ENCODE measurements at places on chromosomes 11 and 22. TPM values are rescaled to one million over a fixed set of nuclear protein-coding genes. Genes with fewer than 3 reads are reported as not detected.

- H3K4me3 ChIP-seq = no peak overlapping the region
- no peaks in the 10 kb centered on the region for H3K4me1 ChIP-seq
- no peaks in the 10 kb centered on the region for H3K36me3 ChIP-seq
- no peak for DNase-seq
- no peaks in the 10 kb centered on the region for H3K27me3 ChIP-seq
These were observed 27.9 kb downstream of the PARVB start for GRCh38 chr22:44051961-44052360.

- H3K4me1 ChIP-seq = peaks cover 7% of the 10 kb centered on the region
- no peaks in the 10 kb centered on the region for H3K36me3 ChIP-seq
- H3K4me3 ChIP-seq = no peak overlapping the region
- no peak overlapping the region for H3K27ac ChIP-seq
These were observed 10.8 kb upstream of the CRKL start for GRCh38 chr22:20906387-20906767.

DNA sequence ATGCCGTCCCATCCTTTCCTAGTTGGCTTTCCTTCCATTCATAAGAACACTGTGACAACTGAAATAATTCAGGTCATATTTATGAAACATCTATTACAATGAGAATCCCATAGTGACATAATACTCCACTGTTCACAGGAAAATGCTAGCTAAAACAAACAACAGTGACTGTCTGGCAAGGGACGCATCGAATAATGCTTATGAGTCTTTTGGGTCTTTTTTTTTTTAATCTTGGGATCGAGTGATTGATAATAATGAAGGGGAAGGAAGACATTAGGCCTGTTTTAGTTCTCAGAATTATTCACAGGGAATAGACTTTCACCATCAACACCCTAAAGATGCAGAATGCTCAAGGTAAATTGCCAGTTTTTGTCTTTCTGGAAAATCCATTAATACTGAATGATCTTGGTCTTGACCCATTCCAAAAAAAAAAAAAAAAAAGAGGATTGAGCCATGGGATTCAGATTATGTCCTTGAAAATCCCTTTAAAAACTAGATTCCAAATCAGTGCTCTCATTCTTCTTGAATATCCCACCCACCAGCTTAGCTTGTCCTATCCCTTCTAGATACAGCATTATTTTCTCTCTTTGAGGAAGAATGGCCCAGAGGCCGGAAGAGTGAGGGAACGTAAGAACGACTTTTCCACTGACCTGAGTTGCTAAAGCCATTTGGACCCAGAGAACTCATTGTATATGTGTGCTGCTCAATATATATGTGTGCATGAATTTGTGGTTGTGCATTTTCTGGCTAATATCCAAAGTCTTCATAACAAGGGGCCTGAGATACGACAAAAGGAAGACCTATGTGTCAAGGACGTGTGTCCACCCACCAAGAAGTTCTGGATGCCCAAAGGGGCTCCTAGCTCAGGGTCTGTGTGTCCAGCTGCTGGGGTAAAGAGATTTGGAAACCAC is 35.2 kb upstream of the CREB3L1 start:
- no peaks in the 10 kb centered on the region for H3K27me3 ChIP-seq
- peaks cover 64% of the 10 kb centered on the region for H3K4me1 ChIP-seq
- no peak for DNase-seq
- H3K36me3 ChIP-seq = no peaks in the 10 kb centered on the region
- H3K27ac ChIP-seq = peak overlapping the region; percentile 83
- H3K4me3 ChIP-seq = peak overlapping the region; percentile 79

DNA sequence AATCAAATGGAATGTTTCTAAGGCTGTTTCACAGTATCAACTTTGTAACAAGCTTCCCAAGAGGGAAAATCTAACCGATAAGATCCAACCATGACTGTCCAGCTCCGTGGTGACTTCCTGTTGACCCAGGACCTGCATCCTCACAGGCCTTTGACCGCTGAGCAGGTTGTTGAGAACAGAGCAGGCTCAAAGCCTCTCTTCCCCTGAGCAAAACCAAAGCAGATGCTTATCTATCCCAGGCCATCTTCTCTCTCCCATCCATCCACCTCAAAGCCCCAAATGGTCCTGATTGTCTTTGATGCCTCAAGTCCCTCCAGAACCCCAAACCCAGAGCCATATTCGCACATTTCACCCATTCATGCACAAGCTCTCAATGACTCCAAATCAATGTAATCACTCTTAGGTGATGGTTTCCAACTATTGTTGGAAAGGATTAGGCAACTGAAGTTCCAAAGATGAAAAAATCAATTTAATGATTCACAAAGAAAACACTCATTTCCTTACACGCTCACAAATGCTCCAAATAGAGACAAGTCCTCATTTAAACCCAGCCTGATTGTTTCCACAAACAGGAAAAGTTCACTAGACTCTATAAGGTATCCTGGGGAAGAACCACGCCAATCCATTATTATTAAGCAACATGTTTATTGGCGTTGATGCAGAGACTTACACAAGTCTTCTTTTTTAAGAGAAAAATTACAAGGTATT is 48.7 kb downstream of the C11orf58 start:
- peak overlapping the region; percentile 37 for H3K27ac ChIP-seq
- H3K4me3 ChIP-seq = no peak overlapping the region
- DNase-seq = no peak
- peaks cover 54% of the 10 kb centered on the region for H3K4me1 ChIP-seq
- no peaks in the 10 kb centered on the region for H3K27me3 ChIP-seq

GRCh38 chr11:131964698-131965483 is 594.5 kb downstream of the NTM start:
- H3K36me3 ChIP-seq = no peaks in the 10 kb centered on the region
- H3K4me1 ChIP-seq = no peaks in the 10 kb centered on the region
- H3K27me3 ChIP-seq = no peaks in the 10 kb centered on the region
- no peak overlapping the region for H3K4me3 ChIP-seq
- H3K27ac ChIP-seq = no peak overlapping the region
- DNase-seq = no peak

DNA sequence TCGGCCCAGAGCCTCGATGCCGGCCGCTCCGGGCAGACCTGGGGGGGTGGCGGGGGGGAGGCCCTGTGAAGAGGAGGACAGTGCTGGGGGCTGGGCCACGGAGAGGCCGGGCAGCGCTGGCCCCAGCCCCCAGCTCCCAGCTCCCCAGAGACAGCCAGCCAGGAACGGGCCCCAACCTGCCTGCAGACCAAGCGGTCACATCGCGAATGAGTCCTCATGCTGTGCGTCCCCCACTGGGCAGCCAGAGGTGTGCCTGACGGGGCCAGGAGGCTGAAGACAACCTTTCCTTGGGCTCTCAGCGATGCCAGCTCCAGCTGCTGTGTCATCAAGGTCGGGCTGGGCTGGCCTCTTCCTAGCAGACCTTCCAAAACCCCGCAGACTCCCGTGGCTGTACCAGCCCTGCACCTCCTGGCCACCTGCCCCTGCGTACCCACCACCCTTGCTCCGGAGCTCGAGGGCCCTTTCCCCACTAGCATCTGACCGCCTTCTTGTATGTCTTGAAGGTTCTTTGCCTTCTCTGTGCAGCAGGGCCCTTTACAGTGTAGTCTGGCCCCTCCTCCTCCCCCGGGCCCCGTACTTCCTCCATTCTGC is 88.4 kb downstream of the CDKN1C start:
- DNase-seq = no peak
- no peak overlapping the region for H3K27ac ChIP-seq
- H3K4me3 ChIP-seq = no peak overlapping the region
- H3K4me1 ChIP-seq = no peaks in the 10 kb centered on the region

DNA sequence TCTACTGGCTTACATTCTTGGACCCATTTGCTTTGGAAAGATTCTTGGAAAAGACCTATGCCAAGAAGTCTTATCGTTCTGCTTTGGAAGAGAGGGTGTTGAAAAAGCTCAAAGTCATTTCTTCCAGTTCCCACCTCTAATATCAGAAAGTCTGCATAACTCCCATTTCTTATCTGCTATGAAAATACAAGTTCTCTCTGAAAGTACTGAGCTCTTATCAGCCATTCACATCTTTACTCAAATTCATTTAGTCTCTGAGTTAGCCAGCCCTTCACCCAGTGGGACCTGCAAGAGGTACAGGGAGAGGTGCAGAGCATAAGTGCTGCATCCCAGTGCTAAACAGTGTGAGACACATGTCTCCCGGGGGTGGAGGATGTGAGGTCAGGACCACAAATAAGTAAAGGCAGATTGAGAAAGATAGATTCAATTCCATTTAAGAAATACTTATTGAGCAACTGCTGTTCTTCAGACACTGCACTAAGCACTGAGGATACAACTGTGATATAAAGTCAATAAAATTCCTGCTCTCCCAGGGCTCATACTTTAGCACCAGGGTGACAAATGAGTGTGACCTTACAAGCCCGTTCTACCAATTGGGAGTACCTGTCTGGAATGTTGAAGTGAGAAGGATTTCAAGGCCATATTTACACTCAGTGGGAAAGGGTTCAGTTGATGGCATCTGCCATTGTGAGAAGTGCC is 76.7 kb downstream of the PISD start:
- peaks cover 16% of the 10 kb centered on the region for H3K36me3 ChIP-seq
- H3K27ac ChIP-seq = no peak overlapping the region
- DNase-seq = no peak
- no peaks in the 10 kb centered on the region for H3K4me1 ChIP-seq
- H3K27me3 ChIP-seq = no peaks in the 10 kb centered on the region

DNA sequence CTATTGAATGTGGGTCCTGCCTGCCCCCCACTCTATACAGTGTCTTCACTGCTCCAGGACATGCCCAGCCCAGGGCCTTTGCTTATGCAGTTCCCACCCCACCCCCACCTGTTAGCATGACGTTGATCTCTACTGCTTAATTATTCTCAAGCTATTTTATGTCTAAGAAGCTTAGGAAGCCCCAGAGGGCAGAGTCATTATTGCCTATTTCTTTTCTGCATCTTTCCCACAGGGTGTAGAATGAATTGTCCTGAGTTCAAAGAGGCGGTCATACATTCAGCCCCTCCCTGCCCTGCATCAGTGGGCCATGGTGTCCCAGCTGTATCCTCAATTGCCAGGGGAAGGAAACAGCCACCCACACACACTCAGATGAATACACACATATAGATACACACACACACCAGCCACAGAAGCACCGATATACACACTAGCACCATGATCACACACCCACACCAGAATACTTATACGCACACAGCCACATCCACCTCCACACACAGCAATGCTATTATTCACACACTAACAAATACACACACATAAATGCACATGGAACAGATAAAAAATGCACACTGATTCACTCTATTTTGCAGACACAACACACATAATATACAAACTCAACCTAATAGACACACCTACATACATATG is 1.5 kb downstream of the PDE2A start:
- H3K4me3 ChIP-seq = no peak overlapping the region
- no peak overlapping the region for H3K27ac ChIP-seq
- H3K36me3 ChIP-seq = no peaks in the 10 kb centered on the region
- no peak for DNase-seq
- H3K27me3 ChIP-seq = peaks cover 46% of the 10 kb centered on the region

DNA sequence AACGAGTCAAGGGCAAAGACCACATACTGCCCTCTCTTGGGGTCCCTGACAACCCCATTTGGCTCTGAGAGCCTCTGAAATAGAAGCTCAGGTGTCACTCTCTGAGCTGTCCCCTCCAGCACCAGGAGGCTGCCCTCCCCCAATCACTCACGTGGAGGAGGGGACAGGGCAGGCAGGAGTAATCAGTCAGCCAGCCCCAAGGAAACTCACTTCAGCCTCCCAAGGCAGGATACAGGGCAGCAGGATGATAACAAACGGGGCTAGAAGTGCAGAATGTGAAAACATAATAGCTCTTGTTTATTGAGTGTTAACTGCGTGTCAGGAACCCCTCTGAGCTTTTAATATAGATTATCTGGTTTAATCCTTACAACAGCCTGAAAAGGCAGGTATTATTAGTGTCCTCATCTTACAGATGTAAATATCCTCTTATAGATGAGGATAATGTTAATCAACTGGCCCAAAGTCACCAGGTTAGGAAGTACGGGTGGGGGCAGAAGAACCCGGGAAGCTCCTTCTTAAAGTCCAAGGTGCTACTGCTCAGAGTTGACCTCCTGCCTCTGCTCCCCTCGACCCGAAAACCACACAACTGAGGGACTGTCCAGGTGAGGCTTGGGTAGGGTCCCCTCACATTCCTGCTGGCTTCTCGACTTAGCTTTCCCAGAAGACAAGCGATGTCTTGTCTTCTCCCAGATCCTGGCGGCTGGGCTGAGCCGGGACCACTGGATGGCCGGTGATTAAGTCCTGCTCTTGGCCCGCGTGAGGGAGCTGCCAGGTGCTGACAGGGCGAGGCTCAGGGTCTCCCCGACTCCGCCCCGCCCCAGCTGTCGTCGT is 2.7 kb downstream of the CHRM4 start:
- peak overlapping the region; percentile 59 for H3K4me3 ChIP-seq
- no peak overlapping the region for H3K27ac ChIP-seq
- peaks cover 13% of the 10 kb centered on the region for H3K4me1 ChIP-seq
- no peak for DNase-seq

- peaks cover 26% of the 10 kb centered on the region for H3K4me1 ChIP-seq
- H3K36me3 ChIP-seq = peaks cover 12% of the 10 kb centered on the region
- DNase-seq = no peak
- H3K4me3 ChIP-seq = no peak overlapping the region
- no peaks in the 10 kb centered on the region for H3K27me3 ChIP-seq
These were observed 6.2 kb downstream of the ZDHHC8 start for GRCh38 chr22:20137671-20138416.

GRCh38 chr11:560305-561147 is at the start of the genes LMNTD2 and RASSF7:
LMNTD2 (minus strand) TSS chr11:560738; CDS start chr11:560716, 22 bp downstream.
RASSF7 (plus strand) TSS chr11:560970; CDS start chr11:561769, 799 bp downstream.
- peak within 1 kb of the TSS; percentile 97 for H3K27ac ChIP-seq
- H3K4me1 ChIP-seq = peaks cover 23% of the 10 kb centered on the region
- H3K27me3 ChIP-seq = no peaks in the 10 kb centered on the region
- peak within 1 kb of the TSS; percentile 92 for H3K4me3 ChIP-seq

- H3K4me3 ChIP-seq = no peak overlapping the region
- no peak overlapping the region for H3K27ac ChIP-seq
- DNase-seq = no peak
- no peaks in the 10 kb centered on the region for H3K27me3 ChIP-seq
- H3K4me1 ChIP-seq = peaks cover 18% of the 10 kb centered on the region
- H3K36me3 ChIP-seq = no peaks in the 10 kb centered on the region
These were observed 42.1 kb downstream of the SLC1A2 start for GRCh38 chr11:35377262-35377661.

GRCh38 chr11:115363921-115364320 is 140.3 kb downstream of the CADM1 start:
- no peak for DNase-seq
- H3K4me1 ChIP-seq = no peaks in the 10 kb centered on the region
- no peak overlapping the region for H3K4me3 ChIP-seq
- H3K27ac ChIP-seq = no peak overlapping the region

GRCh38 chr11:13421561-13421960 is 41.5 kb downstream of the BTBD10 start:
- H3K27me3 ChIP-seq = no peaks in the 10 kb centered on the region
- no peak for DNase-seq
- no peaks in the 10 kb centered on the region for H3K4me1 ChIP-seq
- H3K36me3 ChIP-seq = no peaks in the 10 kb centered on the region
- no peak overlapping the region for H3K27ac ChIP-seq
- H3K4me3 ChIP-seq = no peak overlapping the region

GRCh38 chr22:37239336-37240239 is 4.5 kb downstream of the RAC2 start:
- DNase-seq = no peak
- no peaks in the 10 kb centered on the region for H3K27me3 ChIP-seq
- peaks cover 33% of the 10 kb centered on the region for H3K4me1 ChIP-seq

C1QTNF5 gene
- not detected for total RNA-seq

TP53I11 gene
- 46.9 TPM for total RNA-seq

IGLL1 gene
- not detected for total RNA-seq

TCN1 gene
- 1.7 TPM for total RNA-seq

SERPINH1 gene
- 84.9 TPM for total RNA-seq

All from HCT116 (cell line).